Activated CD8-positive, alpha-beta memory T cell treated with anti-CD3 and anti-CD28 coated beads for 1 hour (primary cell): ENCODE measurements at places on chromosomes 3 and 15.

- DNase-seq: no peak
Observed at GRCh38 chr3:189845069-189845468, 213.9 kb downstream of the TP63 start.

DNA sequence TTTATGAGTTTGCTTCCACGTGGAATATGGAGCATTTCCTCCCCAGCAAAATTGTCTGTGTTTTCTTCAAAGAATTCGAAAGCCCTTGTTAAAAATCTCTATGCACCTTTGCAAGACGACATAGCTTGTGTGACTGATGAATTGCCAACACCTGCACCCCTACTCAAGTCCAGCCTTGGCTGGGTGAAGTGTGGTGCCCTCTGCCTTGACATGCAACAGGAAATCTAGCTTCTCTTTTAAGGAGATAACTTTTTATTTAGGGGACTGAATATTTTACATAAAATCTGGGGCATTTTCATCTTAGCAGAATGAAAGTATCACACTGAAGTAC is 647 bp downstream of the HMG20A start:
- no peak for DNase-seq

GRCh38 chr3:177035676-177036075 is 161.6 kb downstream of the TBL1XR1 start:
- no peak for DNase-seq

DNA sequence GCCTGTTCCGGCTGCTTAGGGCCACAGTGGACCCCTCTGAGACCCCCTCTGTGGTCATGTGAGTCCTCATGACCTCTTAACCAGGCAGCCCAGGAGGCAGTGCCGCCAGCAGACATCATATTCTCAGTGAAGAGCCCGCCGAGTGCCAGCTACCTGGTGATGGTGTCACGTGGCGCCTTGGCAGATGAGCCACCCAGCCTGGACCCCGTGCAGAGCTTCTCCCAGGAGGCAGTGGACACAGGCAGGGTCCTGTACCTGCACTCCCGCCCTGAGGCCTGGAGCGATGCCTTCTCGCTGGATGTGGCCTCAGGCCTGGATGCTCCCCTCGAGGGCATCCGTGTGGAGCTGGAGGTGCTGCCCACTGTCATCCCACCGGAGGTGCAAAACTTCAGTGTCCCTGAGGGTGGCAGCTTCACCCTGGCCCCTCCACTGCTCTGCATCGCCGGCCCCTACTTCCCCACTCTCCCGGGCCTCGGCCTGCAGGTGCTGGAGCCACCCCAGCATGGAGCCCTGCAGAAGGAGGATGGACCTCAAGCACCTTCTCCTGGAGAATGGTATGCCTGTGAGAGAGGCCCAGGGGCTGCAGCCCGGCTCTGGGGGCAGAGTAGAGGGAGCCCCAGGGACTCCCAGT is 176.1 kb downstream of the TBC1D2B start:
- no peak for DNase-seq

- no peak for DNase-seq
Observed at GRCh38 chr15:89880727-89881126, 13.1 kb downstream of the AP3S2 start.

DNA sequence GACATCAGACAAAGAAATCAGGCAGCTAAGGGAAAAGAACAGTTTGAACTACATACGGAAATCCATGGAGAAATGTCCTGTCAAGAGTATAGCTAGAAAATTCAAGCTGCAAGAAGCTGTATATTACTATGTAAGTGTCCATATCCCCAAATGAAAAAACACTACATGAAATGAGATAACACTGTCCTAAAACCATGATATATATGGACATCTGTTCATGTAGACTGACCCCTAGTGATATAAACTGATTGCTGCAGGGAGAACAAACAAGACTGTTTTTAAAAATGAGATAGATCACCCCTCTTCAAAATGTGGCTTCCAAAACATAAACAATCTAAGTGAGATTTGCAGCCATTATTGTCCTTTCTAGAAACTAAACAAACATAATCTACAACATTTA is 985.6 kb downstream of the EPHA3 start:
- no peak for DNase-seq

- DNase-seq: no peak
Observed at GRCh38 chr3:176937541-176937940, 259.7 kb downstream of the TBL1XR1 start.
